ENCODE measurements at places on chromosomes 2 and 18. TPM values are rescaled to one million over a fixed set of nuclear protein-coding genes. Genes with fewer than 3 reads are reported as not detected.

FAM161A gene
- total RNA-seq = 6.9 TPM

ANKRD44 gene
- total RNA-seq = 3.0 TPM

ANKRD39 gene
- 21.4 TPM for total RNA-seq

SERPINB3 gene
- total RNA-seq = not detected

All from A549 treated with Mapracorat at 1 μM for 4 hours (cell line).